ENCODE measurements at places on chromosomes 6 and 20. TPM values are rescaled to one million over a fixed set of nuclear protein-coding genes. Genes with fewer than 3 reads are reported as not detected.

- DNase-seq, result no peak
Measured at GRCh38 chr6:33822575-33823395, 19.0 kb upstream of the MLN start.

DNA sequence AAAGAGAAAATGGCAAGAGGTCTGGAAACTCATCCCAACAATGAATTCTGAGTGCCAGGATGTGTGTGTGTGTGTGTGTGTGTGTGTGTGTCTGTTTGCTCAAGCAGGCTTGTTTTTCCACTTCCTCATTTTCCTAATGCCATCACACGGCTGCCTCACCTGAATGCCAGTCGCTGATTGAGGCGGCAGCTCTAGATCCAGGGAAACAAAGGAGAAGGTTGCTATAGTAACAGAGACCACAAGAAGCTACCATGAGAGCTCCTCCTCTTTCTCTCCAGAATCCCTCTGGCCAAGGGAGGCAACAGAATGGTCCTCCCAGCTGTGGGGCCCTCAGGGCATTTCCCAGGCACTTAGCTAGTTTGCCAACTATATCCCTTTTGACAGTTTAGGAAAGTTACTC is 241.1 kb upstream of the TSHZ2 start:
- no peak for DNase-seq

DNA sequence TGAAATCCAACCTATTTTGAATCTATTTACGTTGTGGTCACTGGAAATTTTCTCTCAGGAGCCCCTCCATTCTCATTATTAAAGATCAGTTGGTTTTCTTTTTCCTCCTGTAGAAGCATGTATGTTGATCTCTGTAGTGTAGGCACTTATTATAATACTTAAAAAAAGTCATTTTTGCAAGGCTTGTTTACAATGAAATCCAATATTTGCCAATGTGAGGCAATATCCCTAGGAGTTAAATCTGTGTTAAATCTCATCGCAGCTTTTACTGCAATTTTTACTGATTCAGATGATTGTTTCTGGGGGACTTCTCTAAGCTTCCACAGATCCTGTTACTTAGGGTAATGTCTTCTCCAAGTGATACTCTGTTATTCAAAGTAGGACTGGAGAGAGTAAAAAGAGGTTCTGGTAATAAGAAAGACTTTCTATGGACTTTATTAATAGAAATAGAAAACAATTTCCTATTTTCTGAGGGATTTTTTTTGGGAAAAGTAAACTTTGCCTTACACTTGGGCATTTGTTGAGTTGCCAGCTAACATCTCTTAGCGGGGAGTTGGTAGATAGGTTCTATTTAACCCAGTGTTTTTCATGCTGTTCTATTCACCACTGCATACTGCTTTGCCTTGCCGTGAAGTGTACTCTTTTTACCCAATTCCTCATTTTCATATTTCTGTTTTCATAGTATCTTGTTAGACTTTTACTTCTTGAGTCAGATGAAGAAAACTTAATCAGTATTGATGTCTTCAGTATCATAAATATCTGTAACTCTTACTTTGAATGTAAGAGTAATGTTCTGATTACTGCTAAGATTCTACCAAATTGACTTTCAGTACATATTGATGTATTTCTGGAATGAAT is 48.6 kb downstream of the CDKAL1 start:
- no peak for DNase-seq

DNA sequence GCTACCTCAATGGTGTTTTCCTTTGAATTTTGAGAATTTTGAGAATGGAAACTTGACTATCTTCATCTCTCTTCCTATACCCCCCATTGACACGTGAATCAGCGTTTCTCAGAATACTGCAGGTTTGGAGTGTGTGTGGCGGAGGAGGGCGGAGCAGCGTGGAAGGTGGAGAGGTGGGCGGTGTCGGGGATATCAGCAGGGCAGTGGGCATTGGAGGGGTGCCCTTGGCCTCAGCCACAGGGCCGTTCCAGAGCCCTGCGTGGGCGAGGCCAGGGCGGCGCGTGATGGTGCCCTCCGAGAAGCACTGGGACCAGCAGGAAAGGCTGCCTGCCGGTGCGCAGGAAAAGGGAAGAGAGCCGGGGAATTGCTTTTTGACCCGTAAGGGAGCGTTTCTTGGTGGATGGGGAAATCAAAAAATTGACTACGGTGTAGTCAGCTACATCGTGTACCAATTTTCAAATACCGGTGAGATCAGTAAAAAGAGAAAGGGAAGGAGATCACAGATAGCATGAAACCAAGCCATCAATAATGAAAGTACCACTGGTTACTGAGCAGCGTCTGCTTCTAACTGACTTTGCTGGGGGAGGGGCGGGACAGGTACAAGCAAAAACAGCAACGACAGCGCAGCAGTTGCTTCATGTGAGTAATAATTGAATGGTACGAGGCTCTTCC is 82.7 kb upstream of the DUSP22 start:
- peak; percentile 81 for DNase-seq

DEFB132 gene
- not detected for total RNA-seq

WFDC13 gene
- not detected for total RNA-seq

ZNF292 gene
- total RNA-seq, result 39.5 TPM

GRCh38 chr6:80380566-80380965 is 274.1 kb downstream of the BCKDHB start:
- DNase-seq, result no peak

DNA sequence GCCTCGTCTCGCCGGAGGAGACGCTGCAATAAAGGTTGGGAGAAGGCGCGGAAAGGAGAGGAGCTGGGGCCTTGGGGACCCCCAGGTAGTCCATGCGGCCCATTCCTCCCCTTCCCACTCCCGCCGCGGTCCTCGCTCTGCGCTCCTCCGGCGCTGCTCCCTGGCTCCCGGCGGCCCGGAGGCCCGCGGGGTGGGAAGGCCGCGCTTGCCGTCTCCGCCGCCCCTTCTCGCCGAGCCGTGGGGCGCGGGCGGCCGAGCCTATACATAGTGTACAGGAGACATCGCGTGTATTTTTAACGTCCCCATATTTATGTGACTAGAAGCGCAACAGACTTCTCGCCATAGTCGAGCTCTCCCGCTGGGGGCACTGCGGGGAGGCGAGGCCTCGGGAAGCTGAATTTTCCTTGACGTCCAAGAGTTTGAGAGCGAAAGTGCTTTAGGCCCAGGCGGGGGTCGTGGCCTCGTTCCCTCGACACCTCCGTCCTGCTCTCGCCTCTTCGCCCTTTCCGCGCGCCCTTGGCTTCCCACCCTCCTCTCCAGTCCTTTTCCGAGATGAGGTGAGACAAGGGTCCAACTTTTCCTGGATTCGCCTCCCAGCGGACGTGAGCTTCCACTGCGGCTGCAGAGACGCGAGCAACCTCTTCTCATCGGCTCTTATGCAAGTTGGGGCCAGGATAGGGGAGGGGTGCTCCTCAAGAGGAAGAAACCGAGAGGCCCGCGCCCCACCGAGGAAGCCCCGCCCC is 29.0 kb downstream of the SLC12A5 start:
- DNase-seq, result peak; percentile 19

DNA sequence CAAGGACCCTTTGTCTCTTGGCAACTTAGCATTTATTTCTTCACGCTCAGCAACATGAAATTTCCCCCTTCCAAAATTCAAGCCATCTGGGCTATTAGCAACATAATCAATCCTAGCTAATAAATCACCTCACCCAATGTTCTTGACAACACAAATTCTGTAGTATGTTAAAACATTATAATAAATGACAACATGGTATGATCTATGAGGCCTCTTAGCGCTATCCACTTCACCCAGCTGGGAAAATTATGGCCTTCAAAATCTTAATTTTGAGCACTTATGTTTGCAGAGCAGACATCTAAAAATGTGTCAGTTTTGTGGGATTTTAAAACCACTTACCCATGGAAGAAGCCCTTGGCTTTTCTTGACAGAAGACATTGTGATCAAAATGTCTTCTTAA is 181.9 kb downstream of the HDGFL1 start:
- DNase-seq, result no peak

DNA sequence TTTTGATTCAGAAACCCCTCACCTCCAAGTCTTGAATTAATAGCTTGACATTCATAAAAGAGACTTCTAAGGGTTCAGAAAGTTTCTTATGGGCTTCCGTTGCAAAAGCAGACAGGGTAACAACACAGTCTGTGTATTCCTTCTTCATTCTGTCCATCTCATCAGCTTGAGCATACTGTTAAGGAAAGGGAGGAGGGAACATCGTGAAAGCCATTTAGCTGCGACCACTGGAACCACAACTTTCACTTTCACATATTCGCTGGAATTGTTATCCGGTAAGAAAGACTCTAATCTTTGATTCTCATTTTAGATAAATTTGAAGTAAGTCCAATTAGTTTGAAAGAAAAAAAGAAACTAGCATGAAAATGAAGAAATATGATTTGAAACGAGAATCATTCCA is 174.4 kb downstream of the SYNE1 start:
- no peak for DNase-seq

DNA sequence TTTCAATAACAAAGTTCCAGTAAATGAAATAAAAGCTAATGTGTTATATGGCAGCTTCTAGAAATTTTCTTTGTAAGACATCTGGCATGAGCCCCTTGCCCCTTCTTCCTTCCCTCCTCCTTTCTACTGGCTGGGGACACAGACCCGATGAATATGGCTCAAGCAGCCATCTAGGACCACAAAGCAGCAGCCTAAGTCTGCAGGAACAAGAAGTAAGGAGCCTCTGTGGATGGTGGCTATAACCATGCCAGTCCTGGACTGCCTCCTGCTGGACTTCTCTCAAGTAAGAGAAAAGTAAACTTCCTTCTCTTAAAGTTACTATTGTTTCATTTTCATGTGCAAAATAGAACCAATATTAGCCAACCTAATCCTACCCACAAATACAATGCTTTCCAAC is 114.9 kb upstream of the DST start:
- DNase-seq, result no peak

GRCh38 chr6:49888742-49889431 is 22.6 kb upstream of the CRISP1 start:
- no peak for DNase-seq

DNA sequence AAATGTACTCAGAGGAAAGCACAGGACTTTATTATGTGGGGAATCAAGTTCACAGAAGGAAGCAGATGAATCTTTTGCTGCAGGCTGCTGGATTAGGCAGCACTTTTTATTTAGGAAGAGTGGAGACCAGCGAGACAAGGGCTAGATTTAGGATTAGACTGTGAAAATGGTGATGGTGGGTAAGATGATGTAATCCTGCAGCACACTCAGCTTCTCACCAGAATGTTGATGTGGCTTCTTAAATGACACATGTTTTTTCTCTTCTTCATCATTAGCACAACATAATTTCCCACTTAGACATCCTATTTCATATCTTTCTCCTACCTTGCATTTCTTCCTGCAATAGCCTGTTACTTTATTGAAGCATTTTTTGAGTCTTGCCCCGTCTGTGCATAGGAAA is 1.8 kb downstream of the DEFB128 start:
- DNase-seq, result no peak

- no peak for DNase-seq
Measured at GRCh38 chr6:161117942-161118341, 126.4 kb downstream of the MAP3K4 start.

METTL24 gene
- not detected for total RNA-seq

DNA sequence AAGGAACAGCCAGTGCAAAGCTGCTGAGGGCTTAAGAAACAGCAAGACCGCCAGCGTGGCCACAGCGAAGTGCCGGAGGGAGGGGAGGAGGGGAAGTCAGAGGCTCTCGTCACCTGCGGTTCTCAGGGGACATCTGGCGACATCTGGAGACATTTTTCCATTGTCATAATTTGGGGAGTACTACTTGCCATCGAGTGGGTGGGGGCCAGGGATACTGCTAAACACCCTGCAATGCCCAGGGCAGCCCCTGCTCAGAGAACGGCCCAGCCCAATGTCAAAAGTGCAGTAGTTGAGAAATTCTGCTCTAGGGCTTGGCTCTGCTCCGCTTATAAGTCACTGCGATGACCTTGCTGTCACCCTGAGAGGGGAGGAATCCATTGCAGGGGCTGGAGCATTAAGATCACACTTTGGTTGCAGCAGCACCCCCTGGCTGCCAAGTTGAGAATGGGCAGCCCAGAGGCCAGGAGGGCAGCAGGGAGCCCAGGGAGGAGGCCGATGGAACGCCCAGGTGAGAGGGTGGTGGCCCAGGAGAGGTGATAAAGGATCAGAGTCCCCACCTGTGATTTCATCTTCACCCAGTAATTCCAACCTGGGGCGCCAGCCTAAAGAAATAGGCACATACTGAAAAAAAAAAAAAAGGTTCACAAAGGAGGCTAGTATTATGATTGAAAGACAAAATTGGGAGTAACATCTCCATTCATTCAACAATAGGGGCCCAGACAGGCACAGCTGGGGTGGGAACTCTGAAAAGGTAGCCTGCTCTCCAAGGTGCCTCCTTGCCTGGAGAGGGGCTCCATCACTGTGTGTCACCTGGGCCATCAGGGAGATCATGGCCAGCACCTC is 218.2 kb downstream of the BMP7 start:
- DNase-seq, result peak; percentile 23

NR2E1 gene
- not detected for total RNA-seq

C6orf141 gene
- 0.42 TPM for total RNA-seq

All from activated naive CD4-positive, alpha-beta T cell treated with anti-CD3 and anti-CD28 coated beads for 36 hours (primary cell).